ENCODE measurements at places on chromosomes 11 and 22.
A peak's percentile ranks its signal among the peaks of the same experiment; 100 is the strongest.

DNA sequence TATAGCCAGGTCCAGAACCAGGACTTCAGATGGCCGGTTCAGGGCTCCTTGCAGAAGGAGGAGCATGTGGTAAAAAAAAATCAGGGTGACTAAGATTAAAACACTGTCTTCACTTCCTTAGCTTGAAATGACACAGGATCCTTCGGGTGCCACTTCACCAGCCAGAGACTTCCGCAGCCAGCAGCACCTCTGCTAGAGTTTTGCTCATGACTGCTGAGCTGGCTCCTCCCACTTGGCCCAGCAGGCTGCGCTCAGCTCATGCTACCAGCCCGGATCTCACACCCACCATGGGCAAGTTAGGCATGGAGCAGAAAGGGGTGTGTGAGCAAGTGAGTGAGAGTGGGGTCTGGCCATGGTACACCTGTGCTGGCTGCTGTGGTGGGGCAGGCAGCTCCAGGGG, 6.6 kb upstream of the MS4A18 start:
- DNase-seq, result no peak

- peak; percentile 61 for DNase-seq
These were observed 36.3 kb downstream of the HORMAD2 start for GRCh38 chr22:30116362-30117117.

DNA sequence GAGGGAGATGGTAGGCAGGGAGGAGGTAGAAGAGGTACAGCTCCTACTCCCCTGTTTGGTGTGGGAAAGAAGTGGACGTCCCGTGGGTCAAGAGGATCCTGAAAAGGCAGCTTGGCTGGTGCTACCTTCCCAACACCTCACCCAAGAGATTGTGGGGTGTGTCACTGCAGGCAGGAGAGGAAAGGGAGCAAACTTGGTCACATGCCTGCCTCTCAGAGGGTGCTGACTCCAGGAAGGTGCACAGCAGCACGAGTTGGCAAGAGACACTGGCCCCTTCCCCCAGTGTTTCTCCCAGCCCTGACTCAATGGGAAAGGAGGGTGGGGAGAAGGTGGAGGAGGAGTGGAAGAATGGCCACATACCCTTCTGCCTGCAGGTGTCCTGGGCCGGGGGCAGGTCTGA, 99.6 kb downstream of the CSNK2A3 start:
- no peak for DNase-seq

DNA sequence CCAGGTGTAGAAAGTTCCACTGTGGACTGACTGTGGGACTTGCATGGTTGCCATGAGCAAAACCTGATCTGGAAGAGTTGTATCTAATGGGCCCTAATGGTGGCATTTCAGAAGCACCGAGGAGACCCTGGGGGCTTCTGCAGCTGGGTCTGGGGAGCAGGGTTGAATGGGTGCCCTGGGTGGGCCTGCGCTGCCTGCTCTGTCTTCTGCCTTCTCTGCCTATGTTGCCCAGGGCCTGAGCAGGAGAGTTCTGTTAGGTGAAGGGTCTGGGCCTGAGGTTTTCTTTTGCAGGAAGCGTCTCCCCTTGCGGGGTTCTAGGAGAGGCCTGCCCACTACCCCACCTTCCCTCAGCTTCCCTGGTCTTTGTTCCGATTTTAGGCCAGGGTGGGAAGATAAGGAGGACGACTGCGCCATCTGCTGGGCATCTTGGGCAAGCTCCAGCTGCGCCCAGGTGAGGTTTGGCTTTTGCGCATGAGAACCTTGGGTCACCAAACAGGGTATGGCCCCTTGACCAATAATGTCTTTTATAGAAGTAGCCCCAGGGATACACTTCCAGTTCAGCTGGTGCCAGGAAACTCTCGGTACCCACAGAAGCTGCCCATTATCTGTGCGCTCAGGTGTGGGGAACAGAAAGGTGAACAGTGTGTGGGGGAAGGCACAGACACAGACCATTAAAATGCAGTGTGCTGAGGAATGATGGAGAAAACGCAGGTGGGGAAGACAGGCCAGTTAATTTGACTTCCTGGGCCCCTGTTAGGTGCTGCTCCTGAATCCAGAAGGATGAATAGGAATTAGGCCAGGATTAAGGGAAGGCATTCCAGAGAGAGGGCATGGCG, 23.2 kb downstream of the COMMD9 start:
- peak; percentile 34 for DNase-seq

GRCh38 chr11:8090756-8091155, 9.7 kb downstream of the TUB start:
- no peak for DNase-seq

GRCh38 chr11:107720303-107720774, 8.5 kb upstream of the SLN start:
- DNase-seq, result no peak

GRCh38 chr22:30662040-30662439, 5.6 kb downstream of the DUSP18 start:
- no peak for DNase-seq

DNA sequence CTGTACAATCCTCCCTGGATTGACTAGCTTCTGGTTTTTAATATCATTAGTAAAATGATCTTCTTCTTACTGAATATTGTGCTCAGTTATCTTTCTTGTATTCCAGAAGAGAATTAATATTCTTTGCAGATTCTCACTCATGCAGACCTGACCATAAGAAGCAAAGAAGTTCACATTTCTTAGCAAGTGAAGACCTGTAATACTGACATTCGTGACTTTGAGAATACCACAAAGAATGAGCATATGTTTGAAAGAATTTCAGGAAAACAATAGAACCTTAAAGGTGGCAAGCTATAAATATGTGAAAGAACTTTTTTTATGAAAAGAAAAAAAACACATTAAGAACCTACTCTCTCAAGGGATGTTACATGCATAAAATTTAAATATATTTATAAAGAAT, 371.6 kb downstream of the JRKL start:
- peak; percentile 87 for DNase-seq
